ENCODE measurements at places on chromosomes 3 and 15.

- DNase-seq: no peak
These were observed 25.3 kb downstream of the CCR9 start for GRCh38 chr3:45911511-45912226.

- no peak for DNase-seq
These were observed 32.7 kb downstream of the CD200 start for GRCh38 chr3:112365636-112366035.

- DNase-seq: peak; percentile 17
These were observed 727 bp downstream of the NSMCE3 start for GRCh38 chr15:29268706-29269484.

DNA sequence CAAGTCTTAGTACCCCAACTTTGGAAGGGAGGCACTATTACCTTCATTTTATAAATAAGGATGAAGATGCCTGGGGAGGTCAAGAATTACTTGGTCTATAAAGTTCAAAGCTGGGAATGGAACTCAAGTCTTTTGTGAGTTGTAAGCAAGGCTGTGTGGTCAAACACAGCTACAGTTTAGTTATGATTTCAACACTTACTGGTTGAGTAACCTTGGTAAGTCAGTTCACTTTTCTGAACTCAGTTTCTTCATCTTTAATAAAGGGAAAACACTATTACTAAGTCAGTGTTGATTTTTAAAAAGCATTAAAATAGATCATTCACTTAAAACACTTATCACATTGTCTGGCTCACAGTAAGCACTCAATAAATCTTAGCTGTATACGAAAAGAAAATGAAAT, 200.4 kb upstream of the ADAMTS9 start:
- no peak for DNase-seq

GRCh38 chr3:83928903-83929302, 1029.9 kb upstream of the CADM2 start:
- DNase-seq: no peak

DNA sequence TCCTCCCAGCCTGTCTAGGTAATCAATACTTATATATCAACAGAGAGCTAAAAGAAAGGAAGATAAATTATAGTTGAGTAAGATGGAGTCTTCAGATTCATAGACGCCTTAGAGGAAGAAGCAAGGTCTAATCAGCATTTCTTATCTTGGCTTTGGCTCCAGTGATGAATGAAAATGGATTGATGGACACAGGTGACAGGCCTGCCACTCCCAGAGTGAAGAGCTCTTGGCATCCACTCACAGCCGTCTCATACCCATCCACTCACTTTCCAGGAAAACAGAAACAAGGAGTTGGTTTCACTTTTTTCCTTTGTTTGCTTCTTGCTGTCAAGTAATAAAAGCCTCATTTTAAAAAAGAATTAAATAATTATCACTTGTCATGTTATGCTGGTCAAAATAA, 168.2 kb downstream of the MFSD1 start:
- no peak for DNase-seq

- DNase-seq: no peak
These were observed 408.2 kb upstream of the RASGRP1 start for GRCh38 chr15:38972831-38973230.

- no peak for DNase-seq
These were observed 81.8 kb upstream of the NANOGP8 start for GRCh38 chr15:35166730-35167359.

Data from GM13977 (cell line).